ENCODE measurements at places on chromosomes 13 and 19.
A peak's percentile ranks its signal among the peaks of the same experiment; 100 is the strongest.

DNA sequence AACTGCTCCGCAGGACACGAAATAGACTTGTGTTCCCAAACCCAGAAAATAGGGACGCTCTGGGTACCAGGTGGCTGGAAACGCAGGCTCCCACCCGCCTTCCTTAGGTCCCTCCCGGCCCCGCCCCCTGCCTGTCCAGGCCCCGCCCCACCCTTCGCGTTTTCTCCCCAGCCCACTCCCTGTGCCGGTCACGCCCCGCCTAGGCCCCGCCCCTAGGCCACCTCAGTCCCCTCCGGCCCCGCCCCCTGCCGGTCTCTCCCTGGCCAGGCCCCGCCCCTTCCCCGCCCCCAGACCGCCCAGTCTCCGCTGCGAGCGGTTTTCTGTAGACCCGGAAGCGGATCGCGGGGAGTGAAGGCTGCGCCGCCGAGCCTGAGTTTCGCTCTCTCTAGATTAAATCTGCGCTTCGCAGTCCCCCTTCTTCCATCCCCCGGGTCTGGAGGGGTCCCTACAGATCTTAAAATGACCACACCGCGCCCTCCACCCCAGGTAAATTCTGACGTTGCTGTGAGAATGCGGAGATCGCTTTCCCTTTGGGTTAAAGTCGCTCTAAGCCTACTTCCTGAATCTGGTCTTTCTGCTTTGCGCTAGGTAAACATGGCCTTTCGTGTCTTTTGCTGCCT, 3.7 kb upstream of the ZNF665 start:
- DNase-seq, result peak; percentile 97

DNA sequence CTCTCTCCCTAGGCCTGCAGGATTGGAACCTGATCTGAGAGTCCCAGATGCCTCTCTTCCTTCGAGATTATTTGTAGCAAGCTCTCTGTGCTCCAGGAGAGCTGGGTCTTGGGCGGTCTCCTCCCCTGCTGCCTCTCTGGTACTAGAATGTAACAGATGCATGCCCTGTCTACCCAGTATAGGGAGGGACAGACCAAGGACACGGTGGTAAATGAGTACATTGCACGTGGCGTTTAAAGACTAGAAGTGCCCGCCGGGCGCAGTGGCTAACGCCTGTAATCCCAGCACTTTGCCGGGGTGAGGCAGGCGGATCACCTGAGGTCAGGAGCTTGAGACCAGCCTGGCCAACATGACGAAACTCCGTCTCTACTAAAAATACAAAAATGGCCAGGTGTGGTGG, 11.7 kb downstream of the SLC27A1 start:
- DNase-seq, result no peak

DNA sequence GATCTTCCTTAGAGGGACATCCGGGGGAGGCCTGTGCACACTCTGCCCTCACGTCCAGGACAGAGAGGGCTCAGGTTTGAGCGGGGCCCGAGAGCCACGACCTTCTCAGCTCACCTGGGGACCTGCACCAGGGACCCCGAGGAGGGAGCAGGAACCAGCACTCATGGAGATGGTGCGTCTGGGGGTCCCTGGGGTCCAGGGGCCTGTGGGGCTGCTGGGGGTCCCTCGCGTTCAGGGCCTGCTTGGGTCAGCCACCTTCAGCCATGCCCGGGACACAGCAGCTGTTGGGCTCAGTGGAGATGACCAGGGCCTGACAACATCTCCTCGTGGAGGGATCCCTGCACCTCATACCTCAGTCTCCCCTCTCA, 47.1 kb downstream of the TMEM255B start:
- DNase-seq, result no peak

DNA sequence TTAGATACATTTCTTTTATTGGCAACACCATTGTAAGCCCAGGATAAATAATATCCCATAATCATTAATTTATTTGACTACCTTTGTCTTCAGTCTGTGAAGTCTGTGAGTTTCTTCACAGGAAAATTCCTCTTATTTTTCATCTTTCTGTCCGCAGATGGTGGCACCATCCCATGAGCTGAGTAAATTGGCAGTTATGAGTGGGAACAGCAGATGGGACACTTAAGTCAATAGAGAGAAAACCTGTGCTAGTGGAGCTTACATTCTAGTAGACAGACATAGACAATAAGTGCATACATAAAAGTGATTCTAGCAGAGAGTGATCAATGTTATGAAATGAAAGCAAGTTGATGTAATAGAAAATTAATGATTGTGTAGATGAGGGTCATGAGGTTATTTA, 638.2 kb upstream of the MIR17HG start:
- DNase-seq, result no peak

DNA sequence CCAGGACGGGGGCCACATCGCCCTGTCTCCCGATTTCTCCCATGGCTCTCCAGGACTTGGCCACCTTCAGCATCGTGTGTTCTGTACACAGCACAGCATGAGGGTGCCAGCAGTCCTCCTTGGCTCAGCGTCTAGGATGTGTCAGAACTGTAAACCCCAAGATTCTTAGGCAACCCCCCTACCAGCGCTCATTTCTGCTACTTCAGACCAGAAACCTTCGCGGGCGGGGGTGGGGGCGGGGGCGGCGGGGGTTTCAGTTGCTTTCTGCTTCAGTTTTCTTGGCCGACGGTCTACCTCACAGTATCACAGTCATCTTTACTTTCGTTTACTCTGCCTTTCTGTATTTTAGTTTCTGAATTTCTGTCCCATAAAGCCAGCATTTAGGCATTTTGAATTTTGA, 82.4 kb downstream of the GGACT start:
- no peak for DNase-seq

GRCh38 chr13:29542381-29542780, 53.1 kb downstream of the SLC7A1 start:
- DNase-seq, result no peak

- DNase-seq, result no peak
These were observed 18.9 kb downstream of the ESD start for GRCh38 chr13:46778095-46778494.

GRCh38 chr19:16274447-16274846, 50.2 kb upstream of the KLF2 start:
- DNase-seq, result no peak

DNA sequence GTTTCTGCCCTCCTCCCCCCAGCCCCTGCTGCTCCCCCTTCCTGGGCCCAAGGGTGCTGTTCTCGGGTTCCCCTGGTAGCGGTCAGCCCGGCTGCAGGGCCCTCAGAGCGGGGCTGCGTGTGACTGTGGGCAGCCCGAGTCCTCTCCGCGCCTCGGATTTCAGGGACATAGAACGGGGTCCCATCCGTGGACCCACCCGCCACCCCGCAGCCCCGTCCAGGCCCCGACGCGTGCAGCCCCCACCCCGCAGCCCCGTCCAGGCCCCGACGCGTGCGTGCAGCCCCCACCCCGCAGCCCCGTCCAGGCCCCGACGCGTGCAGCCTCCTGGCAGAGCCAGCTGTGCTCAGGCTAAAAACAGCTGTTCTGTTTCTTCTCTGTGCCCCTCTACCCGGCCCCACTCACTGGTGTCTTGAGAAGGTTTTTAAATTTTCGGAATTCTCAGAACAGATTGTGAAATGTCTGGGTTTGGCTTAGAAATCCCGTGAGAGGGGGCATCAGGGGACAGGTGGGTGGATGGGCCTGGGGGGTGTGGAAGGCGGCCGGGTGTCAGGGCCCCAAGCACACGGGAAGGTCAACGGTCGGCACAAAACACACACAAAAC, 5.5 kb upstream of the PRTN3 start:
- DNase-seq, result no peak

- DNase-seq, result no peak
These were observed 5.5 kb downstream of the ARRDC5 start for GRCh38 chr19:4897146-4897545.

- no peak for DNase-seq
These were observed 173.9 kb downstream of the FOXO1 start for GRCh38 chr13:40492511-40492910.

Data from activated CD4-positive, alpha-beta T cell treated with anti-CD3 and anti-CD28 coated beads, Interleukin-2, amount 10 ng/mL, durations not matched to agents 7 days and 5 days (primary cell).